ENCODE measurements at places on chromosomes 3 and 15.

- no peak for DNase-seq
Measured at GRCh38 chr15:98674336-98674735, 26.0 kb downstream of the IGF1R start.

DNA sequence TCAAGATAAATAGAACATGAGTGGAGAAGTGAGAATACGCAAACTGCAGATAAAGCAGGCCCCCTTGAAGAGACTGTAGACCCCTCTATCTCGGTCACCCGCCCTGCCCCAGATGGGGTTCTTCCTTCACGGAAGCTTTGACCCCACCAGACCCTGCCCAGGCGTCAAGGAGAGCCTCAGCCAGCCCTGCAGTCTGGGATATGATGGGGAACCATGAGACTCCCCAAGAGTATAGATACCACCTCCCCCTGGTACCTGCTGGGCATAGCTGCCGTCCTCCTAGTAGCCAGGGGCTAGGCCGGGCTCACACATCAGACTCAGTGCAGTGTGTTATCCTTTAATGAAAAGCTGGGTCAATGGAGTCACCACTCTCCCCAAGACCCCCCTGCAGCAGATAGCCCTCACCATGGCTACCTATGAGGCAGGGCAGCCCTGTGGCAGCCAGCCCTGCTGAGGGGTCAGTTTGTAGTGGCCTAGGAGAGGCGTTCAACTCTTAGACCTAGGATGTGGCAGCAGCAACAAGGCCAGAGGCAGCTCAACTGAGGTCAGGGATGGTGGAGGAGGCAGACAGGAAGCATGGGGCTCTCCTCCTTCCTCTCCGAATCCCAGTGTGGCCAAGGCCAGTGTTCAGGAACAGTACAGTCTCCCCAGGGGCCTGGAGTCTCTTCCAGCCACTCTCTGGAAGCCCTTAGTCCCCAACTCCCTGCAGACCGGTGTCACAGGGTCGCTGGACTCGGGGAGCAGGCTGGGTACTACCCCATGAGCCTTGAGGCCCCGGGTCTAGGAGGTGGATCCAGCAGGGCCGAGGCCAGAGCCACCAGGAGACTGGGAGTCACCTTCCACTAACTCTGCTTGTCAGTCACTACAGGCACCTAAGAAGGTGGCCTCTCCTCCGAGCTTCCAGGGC, 26.1 kb downstream of the PLXNB1 start:
- DNase-seq = no peak

GRCh38 chr3:126450219-126450618, 25.5 kb downstream of the ZXDC start:
- no peak for DNase-seq

- DNase-seq = no peak
Measured at GRCh38 chr15:61169904-61170695, 59.0 kb downstream of the RORA start.

DNA sequence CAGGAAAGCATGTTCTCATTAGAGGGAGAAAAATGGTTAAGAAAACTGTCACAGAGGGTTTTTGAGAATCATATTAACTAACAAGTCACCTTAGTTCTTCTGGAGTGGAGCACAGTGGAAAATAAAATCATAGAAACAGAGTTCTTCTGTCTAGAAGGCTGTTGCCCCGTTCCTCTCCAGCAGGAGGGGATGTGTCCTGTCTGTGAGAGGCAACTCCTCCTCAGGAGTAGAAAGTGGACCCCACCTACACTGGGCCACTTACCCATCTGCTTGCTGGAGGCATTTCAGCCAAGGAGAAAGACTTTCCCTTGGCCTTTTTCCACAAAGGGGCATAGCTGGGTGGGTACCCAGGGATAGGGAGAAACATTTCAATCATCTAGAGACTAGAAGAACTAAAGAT, 106.6 kb downstream of the SSR3 start:
- DNase-seq = peak; percentile 66

- DNase-seq = no peak
Measured at GRCh38 chr3:146498002-146498736, 28.8 kb upstream of the PLSCR2 start.

DNA sequence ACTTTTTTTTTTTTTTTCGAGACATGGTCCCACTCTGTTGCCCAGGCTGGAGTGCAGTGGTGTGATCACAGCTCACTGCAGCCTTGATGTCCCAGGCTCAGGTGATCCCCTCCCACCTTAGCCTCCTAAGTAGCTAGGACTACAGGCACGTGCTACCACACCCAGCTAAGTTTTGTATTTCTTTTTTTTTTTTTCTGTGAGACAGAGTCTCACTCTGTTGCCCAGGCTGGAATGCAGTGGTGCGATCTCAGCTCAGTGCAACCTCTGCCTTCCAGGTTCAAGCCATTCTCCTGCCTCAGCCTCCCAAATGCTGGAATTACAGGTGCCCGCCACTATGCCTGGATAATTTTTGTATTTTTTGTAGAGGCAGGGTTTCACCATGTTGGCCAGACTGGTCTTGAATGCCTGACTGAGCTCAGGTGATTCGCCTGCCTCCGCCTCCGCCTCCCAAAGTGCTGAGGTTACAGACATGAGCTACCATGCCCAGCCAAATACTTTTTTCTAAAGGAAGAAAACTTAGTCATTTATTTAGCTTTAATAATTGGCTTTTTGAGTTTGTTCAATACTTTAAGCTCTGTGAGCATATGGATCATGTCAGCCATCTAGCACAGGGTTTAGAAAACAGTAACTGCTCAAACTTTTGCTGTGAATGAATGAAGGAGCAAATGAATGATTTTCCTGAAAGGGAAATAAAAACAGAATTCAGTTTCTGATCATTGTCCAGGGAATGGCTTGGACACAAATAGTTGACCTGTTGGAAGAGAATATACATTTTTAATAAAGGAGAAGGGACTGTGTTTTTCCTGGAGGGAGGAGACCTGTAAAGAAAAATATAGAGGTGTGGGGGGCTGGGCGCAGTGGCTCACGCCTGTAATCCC, 26.0 kb downstream of the UBE2E1 start:
- no peak for DNase-seq

GRCh38 chr3:173584093-173584837, 186.7 kb downstream of the NLGN1 start:
- peak; percentile 73 for DNase-seq

GRCh38 chr3:176447369-176447768, 749.9 kb downstream of the TBL1XR1 start:
- DNase-seq = no peak

GRCh38 chr15:31516874-31517273, 190.2 kb downstream of the KLF13 start:
- DNase-seq = no peak

DNA sequence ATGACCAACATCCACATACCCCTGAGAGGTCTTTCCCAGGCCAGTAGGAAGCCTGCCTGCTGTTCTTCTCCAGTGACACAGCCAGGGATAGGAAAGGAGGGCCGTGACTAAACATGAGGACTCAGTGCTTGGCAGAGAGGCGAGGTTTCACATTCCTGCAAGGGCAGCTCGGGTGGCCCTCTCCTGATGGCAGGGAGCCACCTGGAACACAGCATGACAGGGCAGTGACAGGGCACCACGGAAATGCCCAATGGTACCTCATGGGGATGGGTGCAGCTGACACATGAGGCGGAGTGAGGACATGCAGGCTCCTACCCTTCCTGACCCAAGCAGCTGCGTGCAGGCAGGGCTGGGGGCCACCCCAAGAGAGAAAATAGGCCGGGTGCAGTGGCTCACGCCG, 7.4 kb upstream of the TGM5 start:
- DNase-seq = peak; percentile 44

DNA sequence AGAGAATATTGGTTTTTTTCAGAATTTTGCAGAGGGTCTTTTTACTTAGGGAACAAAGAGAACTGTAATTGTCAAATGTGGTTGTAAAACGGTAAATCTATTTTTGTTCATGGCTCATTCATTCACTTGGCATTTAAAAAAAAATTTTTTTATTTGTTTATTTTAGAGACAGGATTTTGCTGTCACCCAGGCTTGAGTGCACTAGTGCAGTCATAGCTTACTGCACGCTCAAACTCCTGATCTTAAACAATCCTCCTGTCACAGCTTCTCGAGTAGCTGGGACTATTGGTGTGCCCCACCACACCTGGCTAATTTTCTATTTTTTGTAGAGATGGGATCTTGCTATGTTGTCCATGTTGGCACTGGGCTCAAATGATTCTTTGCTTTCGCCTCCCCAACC, 301.8 kb downstream of the LPP start:
- no peak for DNase-seq

- peak; percentile 74 for DNase-seq
Measured at GRCh38 chr15:28975766-28976179, 90.0 kb downstream of the APBA2 start.

GRCh38 chr15:98858610-98859023, 149.0 kb downstream of the PGPEP1L start:
- DNase-seq = no peak

- no peak for DNase-seq
Measured at GRCh38 chr3:194661374-194661773, 10.6 kb downstream of the LSG1 start.

DNA sequence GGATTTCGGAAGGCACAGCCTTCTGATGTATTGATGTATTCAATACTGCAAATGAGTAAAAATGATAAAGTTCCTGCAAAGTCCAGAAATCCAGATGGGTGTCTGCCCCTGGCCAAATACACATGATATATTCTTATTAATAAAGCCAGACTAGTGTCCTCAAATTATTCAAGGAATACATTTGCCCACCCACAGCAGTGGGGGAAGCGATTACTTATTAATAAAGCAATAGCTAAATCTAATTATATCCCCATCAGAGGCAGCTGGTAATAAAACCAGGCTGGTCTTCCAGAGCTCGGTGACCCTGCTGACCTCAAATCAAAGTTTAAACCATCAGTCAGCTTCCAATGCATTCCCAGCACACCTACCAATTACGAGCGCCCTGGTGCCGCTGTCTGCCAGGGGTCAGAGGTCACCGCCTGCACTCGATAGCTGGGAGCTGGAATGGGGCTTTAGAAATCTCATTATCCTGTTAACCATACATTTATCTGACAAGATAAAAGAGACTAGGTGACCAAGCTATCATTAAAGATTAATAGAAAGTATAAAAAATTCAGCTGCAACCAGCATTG, 330.3 kb downstream of the UACA start:
- DNase-seq = no peak

GRCh38 chr3:40997711-40998519, 201.4 kb upstream of the CTNNB1 start:
- DNase-seq = no peak

DNA sequence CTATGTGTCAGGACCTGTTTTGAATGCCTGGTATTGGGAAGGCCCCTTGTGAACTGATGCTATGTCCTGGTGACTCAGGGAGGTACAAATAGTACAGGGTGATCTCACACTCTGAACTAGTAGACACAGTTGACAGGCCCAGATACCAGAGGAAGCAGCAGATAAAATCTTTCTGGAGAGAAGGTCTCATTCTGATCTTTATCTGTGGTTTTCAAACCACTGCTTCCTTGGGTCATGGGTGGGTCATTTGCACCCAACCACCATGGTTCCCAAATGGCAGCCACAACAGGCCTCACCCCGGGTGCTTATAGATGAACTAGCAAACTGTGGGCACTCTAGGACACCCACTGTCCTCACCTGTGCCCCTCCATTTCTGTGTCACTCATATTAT, 43.4 kb downstream of the PXYLP1 start:
- peak; percentile 93 for DNase-seq

DNA sequence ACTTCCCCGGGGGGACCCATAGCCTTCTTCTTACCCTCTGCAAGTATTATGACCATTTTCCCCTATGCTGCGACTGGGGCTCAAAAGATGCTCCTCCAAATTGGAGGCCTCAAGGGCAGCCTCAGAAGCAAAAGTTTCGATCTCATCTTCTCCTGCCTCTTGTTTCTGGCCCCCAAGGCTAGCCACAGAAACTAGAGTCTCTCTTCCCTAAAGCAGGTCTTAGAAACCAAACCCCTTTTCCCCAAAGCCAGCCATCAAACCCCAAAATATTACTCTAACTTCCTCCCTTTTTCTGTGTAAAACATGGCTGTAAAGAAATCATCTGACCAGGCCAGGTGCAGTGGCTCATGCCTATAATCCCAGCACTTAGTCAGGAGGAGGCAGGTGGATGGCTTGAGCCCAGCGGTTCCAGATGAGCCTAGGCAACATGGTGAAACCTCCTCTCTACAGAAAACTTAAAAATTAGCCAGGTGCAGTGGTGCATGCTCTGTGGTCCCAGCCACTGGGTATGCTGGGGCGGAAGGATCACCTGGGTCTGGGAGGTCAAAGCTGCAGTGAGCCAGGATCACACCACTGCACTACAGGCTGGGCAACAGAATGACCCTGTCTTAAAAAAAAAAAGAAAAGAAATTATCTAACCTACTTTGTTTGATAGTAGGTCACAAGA, 36.7 kb upstream of the MFGE8 start:
- no peak for DNase-seq

DNA sequence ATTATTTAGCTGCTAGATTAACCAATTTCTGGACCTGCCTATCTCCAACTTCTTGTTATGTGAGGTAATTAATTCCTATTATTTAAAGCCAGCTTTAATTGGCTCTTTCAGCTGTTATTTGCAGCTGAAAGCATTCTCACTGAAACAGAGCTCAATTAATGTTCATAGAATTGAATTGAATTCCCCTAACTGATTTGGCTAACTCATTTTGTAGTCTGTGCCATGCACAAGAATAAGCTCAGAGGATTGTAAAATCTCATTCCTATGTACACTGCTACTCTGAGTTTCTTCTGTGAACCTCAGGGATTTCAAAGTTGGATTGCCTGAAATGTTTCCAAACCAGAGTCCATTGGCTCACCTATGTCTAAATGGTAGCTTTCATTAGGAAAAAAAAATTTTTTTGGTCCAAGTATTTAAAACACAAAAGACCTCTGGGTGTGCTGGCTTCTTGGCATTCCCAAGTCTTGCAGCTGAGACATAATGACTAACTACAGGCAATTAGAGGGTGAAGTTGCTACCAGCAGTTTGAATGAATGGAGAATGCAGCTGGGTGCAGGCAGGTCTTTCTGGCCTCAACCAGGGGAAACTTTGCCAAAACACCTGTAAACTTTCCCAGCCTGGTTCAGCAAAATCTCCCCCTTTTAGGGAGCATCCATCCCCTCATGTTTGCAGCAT, 134.3 kb downstream of the EDEM1 start:
- no peak for DNase-seq

DNA sequence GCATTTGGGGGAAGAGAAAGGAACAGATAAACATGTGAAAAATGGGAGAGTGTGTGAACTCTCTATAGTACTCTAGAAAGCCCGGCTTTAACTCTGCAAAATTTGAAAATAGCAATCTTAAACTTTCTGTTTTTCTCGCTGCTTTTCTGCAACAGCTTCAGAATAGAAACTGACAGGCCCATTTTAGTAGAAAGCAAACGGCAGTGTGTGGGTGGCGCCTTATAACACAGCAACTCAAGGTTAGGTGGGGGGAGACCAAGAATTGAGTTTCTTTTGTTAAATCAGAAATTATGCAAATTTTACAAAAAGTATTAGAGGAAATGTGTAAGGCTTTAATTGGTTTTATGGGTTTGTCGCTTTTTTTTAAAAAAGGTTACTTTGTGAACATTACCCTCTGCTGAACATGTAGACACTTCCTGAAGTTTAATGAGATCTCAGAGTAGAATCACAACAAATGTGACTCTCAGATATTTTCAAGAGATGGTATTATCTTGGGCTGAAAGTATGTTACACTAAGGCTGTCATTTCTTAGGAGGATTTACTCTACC, 107.0 kb downstream of the PTPRG start:
- no peak for DNase-seq

Data from ELR (cell line).